ENCODE measurements at places on chromosomes 3 and 15.

DNA sequence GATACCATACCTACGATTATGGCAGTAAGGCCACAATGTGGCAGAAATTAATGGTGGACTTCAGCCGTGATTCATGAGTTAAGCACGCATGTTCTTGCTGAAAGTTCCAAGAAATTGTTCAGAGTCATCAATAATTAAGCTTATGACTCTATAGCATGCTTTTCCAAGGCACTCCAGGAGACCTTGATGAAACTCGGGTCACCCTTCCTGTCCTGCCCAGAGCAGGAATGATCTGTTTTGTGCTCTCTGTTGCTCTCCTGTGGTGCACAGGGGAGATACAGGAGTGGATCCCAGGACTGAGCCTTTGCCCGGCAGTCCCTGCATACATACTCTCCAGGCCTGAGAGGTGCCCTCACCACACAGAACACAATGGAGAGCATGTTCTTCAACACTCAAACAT is 141.6 kb upstream of the SLC2A2 start:
- no peak for DNase-seq

- DNase-seq: no peak
Observed at GRCh38 chr3:7204848-7205156, 343.9 kb downstream of the GRM7 start.

DNA sequence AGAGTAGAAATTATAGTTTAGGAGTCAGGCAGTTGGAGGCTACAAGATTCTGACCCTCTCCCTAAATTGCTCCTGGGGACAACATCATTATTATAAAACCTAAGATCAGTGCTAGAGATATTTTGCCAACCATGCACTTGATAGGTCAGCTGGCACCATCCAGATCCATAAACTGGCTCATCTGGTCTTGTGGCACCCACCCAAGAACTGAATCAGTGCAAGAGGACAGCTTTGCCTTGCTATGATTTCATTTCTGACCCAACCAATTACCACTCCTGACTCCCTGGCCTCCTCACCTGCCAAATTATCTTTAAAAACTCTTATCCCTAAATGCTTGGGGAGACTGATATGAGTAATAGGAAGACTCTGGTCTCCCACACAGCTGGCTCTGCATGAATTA is 461.1 kb upstream of the TGFBR2 start:
- DNase-seq: no peak

GRCh38 chr3:123759871-123760270 is 124.3 kb downstream of the MYLK start:
- peak; percentile 1 for DNase-seq

- DNase-seq: no peak
Observed at GRCh38 chr3:133827684-133828083, 22.1 kb downstream of the SRPRB start.

GRCh38 chr3:45774581-45775521 is 21.5 kb downstream of the SLC6A20 start:
- DNase-seq: no peak

DNA sequence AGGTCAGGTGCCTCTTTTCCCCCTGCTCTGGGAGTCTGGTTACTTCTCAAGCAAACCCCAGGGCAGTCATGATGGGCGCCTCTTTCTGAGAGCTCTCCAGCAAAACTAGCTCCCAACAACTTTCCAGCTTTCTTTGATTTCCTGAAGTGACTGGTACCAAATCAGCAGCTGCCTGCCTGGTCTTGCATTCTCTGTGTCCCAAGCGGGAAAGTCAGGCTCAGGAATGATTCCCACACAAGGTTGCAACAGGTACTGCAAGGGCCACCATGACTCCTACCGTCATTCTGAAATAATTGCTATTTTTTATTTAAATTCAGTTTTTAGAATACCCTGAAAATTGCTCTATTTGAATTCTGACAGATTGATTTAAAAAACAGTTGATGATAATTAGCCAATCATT is 658.7 kb downstream of the SQOR start:
- DNase-seq: no peak

DNA sequence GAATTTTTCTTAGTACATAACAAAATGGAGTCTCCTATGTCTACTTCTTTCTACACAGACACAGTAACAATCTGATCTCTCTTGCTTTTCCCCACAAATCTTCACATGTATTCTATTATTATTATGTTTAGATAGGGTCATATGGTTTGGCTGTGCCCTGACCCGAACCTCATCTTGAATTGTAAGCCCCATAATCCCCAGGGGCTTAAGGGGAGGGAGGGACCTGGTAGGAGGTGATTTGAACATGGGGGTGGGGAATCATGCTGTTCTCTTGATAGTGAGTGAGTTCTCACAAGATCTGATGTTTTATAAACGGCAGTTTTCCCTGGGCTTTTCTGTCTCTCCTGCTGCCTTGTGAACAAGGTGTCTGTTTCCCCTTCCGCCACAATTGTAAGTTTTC is 86.7 kb upstream of the SELENOK start:
- DNase-seq: no peak

GRCh38 chr15:72538931-72539330 is 64.8 kb downstream of the ARIH1 start:
- no peak for DNase-seq

- DNase-seq: no peak
Observed at GRCh38 chr3:74562558-74563269, 51.7 kb downstream of the CNTN3 start.

GRCh38 chr3:38164643-38164951 is 740 bp upstream of the OXSR1 start:
- no peak for DNase-seq

- no peak for DNase-seq
Observed at GRCh38 chr3:21955406-21955805, 204.4 kb upstream of the ZNF385D start.

- DNase-seq: no peak
Observed at GRCh38 chr3:114857299-114857701, 289.8 kb downstream of the ZBTB20 start.

DNA sequence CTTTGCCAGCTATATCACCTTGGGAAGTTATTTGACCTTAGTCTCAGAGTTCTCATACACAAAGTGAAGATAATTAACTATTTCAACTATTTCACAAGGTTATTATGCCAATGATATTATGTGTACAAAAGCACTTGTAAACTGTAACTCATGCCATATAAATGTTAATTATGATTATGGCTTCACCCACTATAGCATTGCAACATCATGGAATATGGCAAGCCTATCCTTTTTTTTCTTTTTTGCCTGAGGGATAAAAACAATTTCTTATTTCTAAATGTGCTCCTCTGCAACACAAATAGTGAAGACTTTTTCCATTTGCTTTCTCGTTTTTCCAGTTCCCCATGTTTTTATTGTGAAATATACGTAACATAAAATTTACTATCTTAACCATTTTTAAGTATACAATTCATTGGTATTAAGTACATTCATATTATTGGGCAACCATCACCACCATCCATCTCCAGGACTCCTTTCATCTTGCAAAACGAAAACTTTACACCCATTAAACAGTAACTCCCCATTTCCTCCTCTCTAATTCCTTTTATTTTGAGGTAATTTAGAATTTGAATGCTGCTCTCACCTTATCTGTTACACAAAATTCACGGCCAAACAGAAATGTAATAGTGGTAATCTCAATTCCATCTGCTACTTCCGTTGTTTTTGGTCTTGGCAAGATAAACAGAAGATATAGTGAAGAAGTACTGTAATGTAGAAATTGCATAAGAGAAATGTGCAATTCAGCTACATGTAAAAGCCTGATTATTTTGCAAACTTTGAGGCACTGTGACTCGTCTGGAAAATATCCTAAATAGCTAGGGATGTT is 46.3 kb downstream of the NANOGP8 start:
- peak; percentile 22 for DNase-seq

- no peak for DNase-seq
Observed at GRCh38 chr3:141482245-141482922, 4.4 kb upstream of the RASA2 start.

All from GF-D8 (cell line).